ENCODE measurements at places on chromosomes 7 and 10.

GRCh38 chr10:44811072-44811471 is 100.1 kb upstream of the TMEM72 start:
- no peak for DNase-seq

DNA sequence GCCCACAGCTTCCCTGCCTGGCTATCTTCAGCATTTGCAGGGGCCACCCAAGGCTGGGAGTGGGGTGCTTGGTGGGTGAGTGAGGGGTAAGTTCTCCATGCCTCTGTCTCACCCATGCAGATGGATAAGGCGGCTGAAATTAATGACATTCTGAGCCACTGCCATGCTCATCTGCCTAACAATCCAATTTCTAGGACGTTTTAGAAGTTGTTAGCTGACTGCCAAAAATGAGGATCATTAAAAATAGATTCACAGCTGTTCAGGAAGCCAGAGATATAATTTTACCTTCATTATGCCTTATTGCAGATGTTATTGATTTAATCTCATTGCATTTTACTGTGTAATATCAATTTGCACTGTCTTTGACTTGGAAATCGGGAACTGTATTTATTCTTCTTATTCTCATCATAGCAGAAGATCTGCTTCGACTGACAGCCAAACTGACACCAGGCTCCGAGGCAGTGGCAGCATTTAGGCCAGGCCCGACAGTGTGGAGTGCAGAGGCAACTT is 334.4 kb upstream of the NPVF start:
- no peak for DNase-seq

DNA sequence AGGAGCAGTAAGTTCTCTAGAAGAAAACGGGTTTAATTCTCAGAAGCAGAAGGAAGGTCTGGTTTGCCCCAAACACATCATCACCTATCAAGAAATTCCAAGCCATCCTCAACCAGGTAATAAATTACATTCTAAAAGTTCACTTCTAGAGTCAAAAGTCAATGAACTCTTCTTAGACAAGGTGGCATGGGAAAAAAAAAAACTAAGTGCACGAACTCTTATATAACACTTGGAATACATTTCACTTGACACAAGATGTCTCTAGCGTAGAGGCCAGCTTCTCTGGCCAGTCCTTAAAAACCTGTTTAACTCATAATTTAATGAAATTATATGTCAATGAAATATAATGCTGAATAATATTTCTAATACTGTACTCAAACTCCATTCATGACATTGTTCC is 172.1 kb upstream of the ASAH2 start:
- DNase-seq = no peak

GRCh38 chr7:158328376-158329013 is 259.1 kb downstream of the PTPRN2 start:
- DNase-seq = no peak

GRCh38 chr10:30425336-30426075 is 8.5 kb upstream of the MAP3K8 start:
- DNase-seq = no peak

GRCh38 chr10:124665558-124665957 is 78.6 kb downstream of the FAM53B start:
- DNase-seq = no peak

- no peak for DNase-seq
Measured at GRCh38 chr7:93799750-93800357, 90.7 kb downstream of the TFPI2 start.

DNA sequence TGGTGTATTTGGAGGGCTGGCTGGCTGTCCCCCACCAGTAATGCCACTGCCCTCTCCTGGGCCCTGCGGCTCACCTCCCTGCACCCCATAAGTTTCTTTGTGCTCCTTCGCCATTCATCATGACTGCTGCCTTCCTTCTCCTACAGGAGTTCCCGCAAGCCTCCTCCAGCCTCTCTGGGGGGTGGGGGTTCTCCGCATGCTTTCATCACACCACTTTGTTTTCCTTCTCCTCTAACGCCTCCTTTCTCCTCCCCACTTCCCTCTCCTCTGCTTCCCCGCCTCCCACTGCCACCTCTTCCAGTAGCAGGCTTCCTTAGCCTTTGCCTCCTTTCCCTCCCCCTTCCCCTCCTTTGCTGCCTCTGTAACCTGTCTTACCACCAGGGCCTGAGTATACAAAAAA is 58.1 kb downstream of the PAX2 start:
- no peak for DNase-seq

GRCh38 chr10:69792341-69792740 is 9.4 kb upstream of the COL13A1 start:
- no peak for DNase-seq

GRCh38 chr7:31729195-31729804 is 42.3 kb downstream of the PPP1R17 start:
- DNase-seq = no peak

DNA sequence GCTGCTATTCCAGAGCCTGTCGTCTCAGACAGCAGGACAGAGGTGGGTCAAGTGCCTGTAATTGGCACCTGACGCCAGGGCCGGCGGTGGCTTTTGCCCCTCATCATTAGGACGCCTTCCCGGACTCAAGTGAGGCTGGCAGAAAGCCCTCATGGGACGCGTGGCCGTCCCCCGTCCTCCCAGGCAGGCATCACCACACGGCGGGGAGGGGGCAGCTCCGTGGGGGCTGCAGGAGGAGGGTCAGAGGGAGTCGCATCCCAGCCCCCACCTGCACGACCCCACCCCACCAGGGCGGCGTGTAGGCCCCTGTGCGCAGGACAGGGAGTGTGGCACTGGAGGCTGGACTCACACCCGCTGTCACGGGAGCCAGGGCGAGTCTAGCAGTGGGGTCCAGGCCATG is 16.3 kb downstream of the CFAP46 start:
- no peak for DNase-seq

- DNase-seq = no peak
Measured at GRCh38 chr7:132557489-132558044, 18.7 kb downstream of the PLXNA4 start.

- no peak for DNase-seq
Measured at GRCh38 chr10:69096045-69096444, 8.1 kb downstream of the SRGN start.

- DNase-seq = no peak
Measured at GRCh38 chr10:55740110-55740509, 620.9 kb downstream of the ZWINT start.

DNA sequence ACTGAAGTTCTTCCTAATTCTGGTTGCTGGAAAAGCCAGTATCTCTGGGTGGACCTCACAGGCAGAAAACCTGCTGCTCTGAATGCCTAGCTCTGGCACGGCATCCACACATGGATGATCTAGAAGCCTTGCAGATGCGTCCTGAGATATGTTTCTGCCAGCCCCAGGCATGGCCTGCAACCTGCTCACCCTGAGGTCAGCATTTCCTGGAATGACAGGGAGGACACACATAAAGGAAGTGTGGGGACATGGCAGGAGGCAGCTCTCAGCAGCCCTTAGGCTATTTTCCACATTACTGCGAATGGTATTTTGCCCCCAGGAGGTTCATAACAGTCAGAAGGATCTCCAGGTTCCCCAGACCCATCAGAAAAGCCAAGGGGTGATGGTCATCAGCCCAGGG is 23.2 kb downstream of the PLXNA4 start:
- no peak for DNase-seq

DNA sequence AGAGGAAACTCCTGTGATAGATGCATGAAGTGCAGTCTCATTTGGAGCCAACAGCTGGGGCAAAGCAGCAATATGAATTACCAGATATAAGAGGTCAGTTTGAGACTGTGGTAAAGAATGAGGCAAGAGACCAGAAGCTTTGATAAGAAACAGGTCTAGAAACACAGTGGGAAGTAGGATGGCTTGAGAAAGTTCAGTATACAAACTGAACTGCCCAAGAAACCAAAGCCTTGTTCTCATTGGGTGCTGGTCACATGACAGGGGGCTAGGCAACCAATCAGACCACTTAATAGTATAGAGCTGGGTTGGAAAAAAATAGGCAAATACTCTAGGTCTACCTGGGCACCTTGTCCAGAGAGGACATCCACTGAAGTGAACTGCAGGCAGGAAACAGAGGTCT is 46.2 kb upstream of the PLCE1 start:
- no peak for DNase-seq

GRCh38 chr10:73117976-73118743 is 7.9 kb downstream of the NUDT13 start:
- DNase-seq = no peak

DNA sequence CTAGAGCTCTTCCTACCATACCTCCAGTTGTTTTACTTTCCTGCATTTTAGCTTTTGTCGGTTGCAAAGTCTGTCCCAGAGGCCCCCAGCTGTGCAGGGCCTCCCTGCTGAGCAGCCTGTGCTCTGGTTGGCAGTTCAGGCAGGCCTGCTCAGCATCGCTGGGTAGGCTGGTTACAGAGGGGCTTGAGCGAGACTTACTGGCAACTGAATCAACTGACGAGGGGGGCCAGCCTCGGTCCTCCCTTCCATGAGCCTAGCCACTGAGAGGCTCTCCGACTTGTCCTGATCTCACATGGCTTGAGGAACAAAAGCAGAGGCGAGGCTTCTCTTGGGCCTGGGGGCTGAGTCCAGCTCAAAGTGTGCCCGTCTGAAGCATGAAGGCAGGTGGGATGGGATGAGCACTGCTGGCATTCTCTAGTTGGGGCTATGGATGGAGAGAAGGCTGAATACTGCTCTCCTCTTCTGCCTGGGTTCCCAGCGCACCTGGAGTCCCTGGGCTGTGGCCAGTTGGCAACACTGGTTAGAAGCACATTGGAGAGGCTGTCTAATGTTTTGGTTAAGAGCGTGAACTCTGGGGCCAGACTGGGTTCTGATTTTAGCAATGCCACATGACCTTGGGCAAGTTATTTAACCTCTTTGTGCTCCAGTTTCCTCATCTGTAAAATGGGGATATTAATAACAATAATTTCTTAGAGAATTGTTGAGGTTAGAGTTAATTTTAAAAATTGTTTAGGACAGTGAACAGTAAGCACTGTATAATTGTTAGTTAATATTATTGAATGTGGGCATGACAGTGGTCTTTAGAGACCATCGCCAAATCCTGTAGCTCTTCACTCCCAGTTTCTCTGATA is 6.9 kb upstream of the SFRP5 start:
- DNase-seq = no peak

- no peak for DNase-seq
Measured at GRCh38 chr10:70247360-70247759, 14.1 kb upstream of the PPA1 start.

- peak; percentile 23 for DNase-seq
Measured at GRCh38 chr7:30727061-30727945, 24.6 kb upstream of the INMT start.

DNA sequence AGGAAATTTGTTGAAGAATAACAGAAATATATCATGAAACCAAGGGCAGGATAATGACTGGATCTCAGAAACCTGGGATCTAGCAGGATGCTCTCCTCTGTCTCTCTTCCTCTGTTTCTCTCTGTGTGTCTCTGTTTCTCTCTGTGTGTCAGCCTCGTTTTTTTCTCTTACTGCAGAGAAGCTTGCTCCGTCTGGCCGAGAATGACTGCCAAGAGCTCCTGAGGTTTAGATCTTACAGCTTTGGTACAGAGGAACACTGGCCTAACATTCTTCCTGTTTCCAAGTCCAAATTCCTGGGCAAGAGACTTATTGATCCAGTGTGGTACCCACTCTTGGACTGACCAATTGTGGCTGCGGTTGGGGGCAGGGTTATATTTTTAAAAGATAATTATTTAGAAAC is 564.0 kb downstream of the XPNPEP1 start:
- no peak for DNase-seq

DNA sequence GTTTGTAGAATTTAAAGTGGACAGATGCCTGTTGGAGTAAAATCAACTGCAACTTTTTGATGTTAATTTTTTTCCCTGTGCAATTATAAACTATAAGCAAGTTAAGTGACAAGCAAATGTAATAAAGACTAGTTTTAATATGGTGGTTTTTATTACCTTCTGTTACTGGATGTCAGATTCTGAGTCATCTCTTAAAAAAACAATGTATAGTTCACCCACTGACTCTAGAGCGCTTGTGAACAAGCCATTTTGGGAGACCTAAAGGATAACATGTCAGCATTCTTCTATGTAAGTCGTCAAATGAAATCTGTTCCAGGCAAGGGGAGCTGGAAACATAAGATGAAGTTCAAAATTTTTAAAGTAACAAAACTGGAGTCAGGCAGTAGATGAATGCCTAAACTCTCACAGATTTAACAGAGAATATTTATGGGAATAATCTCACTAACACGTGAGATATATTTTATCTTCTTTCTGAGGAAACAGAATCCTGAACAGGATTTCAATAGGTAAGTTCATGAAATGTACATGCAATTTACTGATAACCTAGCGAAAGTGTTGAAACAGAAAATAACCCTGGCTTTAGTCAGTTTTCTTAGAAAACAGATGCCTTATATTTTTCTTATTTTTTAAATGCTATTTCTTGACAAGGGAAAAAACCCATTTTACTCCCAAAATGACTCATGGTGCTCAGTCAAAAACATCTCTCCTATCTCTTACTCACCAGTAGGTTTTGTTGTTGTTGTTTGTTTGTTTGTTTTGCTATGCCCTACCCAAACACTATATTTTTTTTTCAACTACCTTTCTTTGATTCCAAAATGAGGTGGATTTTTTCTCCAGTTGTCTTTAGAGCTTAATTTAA is 91.7 kb downstream of the SLC39A12 start:
- DNase-seq = no peak

- DNase-seq = no peak
Measured at GRCh38 chr7:50268223-50268622, 36.3 kb upstream of the IKZF1 start.

DNA sequence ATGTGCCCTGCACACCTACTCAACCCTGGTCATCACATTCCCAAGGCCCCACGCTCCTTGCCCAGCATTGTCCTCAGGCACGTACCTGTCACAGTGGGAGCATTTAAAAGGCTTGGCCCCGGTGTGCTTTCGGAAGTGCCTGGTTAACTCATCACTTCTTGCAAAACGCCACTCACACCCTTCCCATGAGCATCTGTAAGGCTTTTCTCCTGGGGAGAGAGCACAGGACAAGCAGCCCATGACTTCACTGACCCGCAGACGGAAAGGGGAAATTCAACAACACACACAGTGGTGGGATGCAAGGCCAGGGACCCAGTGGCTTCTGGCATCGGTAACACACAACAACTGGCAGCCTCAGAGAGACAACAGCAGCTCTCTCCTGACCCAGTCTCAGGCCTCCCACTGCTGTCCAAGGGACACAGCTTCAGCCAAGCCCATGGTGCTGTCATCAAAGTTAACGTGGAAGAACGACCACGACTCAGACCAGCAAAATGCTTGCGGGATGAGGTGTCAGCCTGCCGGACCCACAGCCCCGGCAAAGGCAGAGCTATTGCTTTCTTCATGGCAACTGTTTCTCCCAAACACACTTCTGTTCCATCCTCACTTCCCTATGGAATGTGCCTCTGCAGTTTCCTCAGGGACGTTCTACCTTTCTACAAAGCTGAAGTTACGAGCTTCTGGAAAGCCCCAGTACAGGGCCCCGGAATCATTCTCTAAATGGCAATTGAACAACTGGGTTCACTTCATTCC is 4.8 kb downstream of the KLF6 start:
- no peak for DNase-seq

GRCh38 chr10:99565166-99565565 is 32.4 kb downstream of the NKX2-3 start:
- no peak for DNase-seq

DNA sequence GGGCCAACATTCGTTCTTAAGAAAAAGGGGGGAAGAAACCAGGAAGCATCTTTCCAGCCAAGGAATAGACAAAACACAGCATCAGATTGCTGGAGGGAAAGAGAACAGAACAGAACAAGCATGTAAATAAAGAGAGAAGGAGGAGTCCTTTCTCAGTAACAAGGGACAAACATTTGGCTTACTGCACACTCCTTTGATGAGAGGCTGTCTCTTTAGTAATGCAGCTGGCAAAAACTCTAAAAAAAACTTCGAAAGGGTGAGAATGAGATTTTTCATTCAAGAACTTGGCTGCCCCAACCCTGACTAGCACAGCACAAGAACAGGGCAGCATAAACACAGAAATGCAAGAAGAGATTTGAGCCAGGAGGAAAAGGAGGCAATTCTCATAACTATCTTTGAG is 38.9 kb upstream of the IL6 start:
- no peak for DNase-seq

Measured in activated T-cell treated with anti-CD3 and anti-CD28 coated beads for 4 hours (primary cell).